M059J (cell line): ENCODE measurements at places on chromosomes 5 and 9. TPM values are rescaled to one million over a fixed set of nuclear protein-coding genes. Genes with fewer than 3 reads are reported as not detected.
A peak's percentile ranks its signal among the peaks of the same experiment; 100 is the strongest.

FBXL7 gene
- 9.7 and 12.5 TPM in 2 replicates for total RNA-seq

TICAM2 gene
- 14.0 and 16.0 TPM in 2 replicates for total RNA-seq

CCDC180 gene
- total RNA-seq, result 0.47 and 0.59 TPM in 2 replicates

IFNA21 gene
- not detected in 2 replicates for total RNA-seq

GEMIN5 gene
- 9.5 and 12.8 TPM in 2 replicates for total RNA-seq

TSSK1B gene
- total RNA-seq, result not detected in 2 replicates

PLEKHG4B gene
- total RNA-seq, result 5.7 and 9.9 TPM in 2 replicates

ATG10 gene
- total RNA-seq, result 7.0 and 7.2 TPM in 2 replicates

OBP2B gene
- not detected in 2 replicates for total RNA-seq

ADAMTSL1 gene
- total RNA-seq, result 4.2 and 7.7 TPM in 2 replicates

SLC46A2 gene
- not detected in 2 replicates for total RNA-seq

DNA sequence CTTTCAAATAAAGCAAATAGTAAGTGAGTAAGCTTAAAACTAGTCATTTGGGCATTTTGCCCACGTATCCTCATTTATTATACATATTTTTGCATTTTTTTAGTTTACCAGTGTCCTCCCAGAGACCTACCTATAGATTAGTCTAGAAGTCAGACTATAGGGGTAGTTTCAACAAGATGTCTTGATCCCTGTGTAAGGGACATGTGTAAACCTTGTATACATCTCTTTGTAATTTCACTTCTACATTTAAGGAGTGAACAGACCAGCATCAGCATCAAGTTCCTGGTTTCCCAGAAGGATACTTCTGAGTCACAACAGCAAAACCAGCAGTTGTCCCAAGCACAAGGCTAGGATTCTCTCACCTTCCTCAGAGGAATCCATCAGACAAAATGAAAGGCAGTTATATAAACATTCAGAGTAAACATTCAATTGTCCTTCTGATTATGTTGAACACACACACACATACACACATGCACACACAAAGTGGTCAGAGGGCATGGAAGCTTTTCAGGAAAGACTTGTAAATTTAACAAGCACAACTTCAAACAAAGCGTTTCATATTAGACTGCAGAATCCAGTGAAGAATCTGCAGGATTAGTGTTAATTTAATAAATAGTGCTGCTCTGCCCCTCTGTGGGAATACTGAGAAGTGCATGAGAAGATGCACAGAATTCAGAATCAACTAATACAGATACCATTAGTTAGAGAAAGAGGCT is 55.4 kb downstream of the HINT1 start:
- peak; percentile 31 for DNase-seq

DNA sequence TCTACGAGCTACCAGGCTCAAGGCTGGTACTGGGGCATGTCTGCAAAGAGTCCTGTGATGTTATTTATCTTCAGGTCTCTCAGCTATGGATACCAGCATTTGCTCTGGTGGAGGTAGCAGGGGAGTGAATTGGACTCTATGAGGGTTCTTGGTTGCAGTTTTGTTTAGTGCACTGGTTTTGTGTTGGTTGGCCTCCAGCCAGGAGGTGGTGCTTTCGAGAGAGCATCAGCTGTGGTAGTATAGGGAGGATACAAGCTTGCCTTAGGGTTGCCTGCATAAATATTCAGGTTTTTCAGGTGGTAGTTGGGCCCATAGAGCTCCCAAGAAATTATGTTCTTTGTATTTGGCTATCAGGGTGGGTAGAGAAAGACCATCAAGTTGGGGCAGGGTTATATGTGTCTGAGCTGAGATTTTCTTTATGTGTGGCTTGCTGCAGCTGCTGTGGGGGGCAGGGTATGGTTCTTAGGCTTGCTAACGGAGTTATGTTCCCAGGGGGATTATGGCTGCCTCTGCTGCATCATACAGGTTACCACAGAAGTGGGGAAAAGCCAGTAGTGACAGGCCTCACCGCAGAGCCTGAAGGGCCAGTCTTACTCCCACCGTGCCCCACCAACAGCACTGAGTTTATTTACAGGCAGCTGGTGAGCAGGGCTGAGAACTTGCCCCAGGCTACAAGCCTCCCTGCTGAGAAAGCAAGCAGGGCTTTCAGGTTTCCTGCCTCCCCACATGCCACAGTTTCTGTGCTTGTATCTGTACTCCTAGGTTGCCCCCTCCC is 9.7 kb upstream of the RIOK2 start:
- peak; percentile 85 for DNase-seq

DNA sequence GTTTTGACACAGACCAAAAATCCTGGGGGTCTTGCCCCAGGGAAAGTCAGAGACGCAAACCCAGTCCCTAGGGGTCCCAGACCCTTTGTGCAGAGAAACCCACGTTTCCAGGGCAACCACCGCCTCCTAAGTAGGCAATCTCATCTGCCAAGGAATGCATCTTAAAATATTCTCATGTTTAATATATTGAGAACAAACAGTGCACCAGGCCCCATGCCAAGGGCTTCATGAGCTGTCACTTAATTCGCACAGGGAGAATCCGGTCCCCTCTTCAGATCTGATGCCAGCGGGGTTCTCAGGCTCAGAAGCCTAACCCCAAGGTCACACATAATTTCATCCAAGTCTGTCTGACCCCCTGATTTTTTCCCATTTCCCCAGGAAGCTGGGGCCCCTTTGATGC is 28.8 kb downstream of the CPLX2 start:
- no peak for DNase-seq

GRCh38 chr5:84032324-84032723 is 311.7 kb upstream of the HAPLN1 start:
- peak; percentile 28 for DNase-seq

- DNase-seq, result peak; percentile 72
Measured at GRCh38 chr5:139636975-139637408, 11.2 kb upstream of the CXXC5 start.

DNA sequence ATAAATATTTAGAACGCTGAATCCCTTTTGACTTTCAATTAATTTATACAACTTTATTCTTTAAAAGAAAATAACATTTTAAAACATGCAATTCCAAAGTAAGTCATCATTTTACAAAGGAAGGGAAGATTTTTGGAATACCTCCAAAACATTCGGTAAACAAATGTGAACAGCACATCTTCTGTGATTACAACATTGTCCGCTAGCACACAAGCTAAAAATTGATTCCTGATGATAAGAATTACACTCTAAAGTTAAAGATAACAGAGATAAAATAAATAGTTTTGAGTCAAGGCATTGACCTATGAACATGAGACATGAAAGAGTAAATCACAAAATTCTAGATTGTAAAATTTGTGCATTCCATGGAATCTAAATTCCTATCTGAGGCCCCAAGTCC is 56.2 kb upstream of the TRAF1 start:
- peak; percentile 13 for DNase-seq

- DNase-seq, result no peak
Measured at GRCh38 chr9:98099346-98099745, 19.7 kb downstream of the TRIM14 start.

DNA sequence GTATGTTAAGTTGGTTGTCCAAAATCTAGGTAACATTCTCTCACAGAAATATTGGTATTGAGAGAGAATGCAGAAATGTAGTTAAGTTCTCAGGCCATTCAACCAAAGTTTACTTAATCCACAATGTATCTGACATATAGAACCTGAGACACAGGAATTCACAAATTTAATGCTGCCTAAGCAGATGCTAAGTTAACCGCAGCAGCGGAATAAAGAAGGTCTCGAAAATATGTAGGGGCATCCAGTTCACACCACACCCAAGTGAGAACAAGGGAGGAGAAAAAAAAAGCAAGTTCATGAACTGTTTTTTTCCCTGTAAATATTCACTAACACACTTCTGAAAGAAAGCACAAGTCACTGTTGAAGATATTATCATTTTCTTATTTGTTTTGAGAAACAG is 194.0 kb downstream of the BNC2 start:
- DNase-seq, result no peak

DNA sequence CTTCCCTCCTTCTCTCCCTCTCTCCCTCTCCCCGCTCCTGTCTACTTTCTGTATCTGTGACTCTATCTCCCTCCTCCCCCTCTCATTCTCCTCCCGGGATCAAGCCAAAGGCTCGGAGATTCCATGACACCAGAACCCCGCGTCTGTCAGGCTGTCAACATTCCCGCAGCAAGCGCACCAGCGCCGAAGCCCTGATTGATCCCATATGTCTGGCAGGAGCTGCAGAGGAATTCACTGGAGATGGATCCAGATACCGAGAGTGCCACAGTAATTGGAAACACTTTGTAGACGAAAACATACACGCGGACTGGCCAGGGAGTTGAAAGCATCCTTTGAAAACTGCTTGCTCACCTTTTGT is 300 bp upstream of the SVEP1 start:
- peak; percentile 33 for DNase-seq

GRCh38 chr9:101093620-101094019 is 65.1 kb downstream of the PLPPR1 start:
- peak; percentile 44 for DNase-seq

DNA sequence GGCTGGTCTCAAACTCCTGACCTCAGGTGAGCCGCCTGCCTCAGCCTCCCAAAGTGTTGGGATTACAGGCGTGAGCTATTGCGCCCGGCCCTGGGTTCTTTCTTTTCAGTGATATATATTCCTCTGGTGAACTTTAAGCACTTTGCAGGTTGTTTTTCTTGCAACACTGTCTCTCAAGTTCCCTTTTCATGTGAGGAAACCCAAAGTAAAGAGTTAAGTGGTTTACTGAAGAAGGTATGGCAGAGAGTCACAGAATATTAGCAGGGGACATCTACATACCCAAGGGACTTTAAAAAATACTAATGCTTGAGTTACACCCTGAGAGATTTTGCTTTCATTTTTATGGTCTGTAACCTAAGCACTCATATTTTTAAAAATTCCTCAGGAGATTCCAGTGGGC is 6.7 kb upstream of the GAPT start:
- DNase-seq, result no peak

DNA sequence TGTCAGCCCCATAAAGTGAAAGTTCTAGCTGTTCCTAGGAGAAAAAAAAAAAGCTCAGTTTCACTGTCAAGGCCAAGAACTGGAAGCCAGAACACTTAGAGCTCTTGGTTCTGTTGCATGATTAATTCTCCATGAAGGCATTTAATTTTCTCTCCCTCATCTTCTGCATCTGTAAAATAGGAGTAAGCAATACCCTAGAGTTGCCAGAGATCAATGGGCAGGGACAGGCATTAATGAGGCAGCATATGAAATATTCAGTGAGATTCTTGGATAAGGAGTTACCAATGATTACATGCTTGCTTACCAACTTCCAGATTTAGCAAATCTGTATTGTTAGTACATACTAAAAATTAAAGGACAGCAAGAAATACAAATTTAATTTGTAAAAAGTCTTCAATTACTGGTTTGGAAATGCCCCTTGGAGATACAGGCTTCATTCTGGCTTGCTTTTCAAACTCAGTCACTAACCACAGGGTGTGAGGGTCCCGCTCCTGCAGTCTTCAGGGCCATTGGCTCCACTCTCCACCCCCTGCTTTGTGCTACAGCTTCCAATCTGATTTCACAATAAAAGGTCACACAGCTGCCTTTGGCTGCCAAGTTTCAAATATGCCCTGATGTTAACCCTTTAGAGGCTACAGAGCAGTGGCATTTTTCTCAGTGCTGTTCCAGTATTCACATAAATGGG is 624.6 kb downstream of the BNC2 start:
- DNase-seq, result peak; percentile 35

DNA sequence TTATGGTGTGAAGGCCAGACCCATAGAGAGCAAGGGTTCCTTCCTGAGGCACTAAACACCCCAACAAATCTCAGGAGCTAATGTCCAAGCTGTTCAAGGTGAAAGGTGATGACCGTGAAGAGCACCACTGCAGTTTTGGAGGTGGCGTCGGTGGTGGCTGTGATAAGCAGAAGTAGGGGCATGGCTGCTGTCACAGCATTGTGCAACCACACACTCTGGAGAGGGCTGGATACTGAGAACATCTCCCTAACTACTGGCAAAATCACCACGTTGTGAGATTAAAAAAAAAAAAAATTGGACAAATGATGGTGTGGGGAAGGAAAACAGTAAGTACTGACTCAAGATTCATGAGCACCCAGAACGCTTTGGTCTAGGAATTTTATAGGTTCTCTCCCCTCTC is 156.5 kb downstream of the PJA2 start:
- no peak for DNase-seq

DNA sequence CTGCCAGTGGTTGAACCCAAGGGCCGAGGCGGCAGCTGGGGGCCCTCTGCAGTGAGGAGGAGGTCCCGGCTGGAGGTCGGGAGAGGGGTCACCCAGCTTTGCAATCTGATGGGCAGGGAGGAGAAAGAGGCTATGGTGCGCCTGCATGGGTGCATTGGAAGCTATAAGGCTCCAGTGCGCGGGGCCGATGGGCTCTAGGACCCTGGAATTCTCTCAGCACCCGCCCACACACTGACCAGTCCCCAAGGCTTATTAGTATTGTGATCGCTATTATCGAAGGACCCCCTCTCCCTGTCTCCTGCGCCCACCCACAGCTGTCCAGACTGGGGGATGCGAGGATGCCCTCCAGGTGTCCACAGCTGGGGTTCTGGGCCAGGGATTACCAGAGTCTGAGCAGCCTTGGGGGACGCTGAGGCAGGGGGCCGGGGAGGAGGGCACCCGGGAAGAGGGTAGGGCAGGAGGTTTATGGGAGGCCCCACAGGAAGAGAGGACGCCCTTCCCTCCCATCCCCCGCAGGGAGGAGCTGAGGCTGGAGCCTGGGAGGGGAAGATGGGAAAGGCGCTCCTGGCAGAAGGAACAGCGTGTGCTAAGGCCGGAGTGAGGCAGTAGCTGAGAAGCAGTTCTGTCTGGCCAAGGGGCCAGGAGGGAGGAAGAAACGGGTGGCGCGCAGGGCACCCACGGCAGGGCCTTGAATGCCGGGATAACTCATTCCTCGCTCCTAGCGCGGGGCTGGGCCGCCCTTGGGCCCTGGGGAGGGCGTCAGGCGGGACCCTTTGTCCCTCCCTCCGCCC is 24.2 kb downstream of the C9orf50 start:
- no peak for DNase-seq

- DNase-seq, result no peak
Measured at GRCh38 chr5:8961219-8961618, 584.7 kb downstream of the SEMA5A start.

DNA sequence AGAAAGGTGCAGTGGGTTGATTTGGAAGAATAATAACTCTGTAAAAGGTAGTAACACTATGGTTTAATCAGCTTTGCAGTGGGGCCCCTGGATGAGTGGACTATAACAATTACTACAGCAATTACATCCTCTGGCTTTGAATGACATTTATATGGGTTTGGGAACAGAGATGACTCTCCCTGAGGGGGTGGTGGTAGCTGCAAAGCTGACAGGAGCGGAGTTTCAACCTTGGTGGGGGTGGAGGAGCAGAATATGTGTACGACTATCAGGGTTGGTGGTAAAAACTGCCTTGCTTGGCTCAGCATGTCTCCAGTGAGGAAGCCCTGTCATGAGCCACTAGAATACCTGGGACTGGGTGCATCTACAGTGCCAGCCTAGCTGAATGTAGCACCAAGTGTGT is 28.3 kb upstream of the NR3C1 start:
- no peak for DNase-seq

GRCh38 chr9:121901616-121902015 is 191.5 kb downstream of the TTLL11 start:
- DNase-seq, result no peak

- no peak for DNase-seq
Measured at GRCh38 chr5:100790170-100790665, 112.9 kb downstream of the ST8SIA4 start.

GRCh38 chr5:59058969-59059687 is 476.3 kb downstream of the RAB3C start:
- no peak for DNase-seq

- peak; percentile 23 for DNase-seq
Measured at GRCh38 chr5:14081791-14082190, 61.4 kb upstream of the TRIO start.
